D341Med (cell line): ENCODE measurements at places on chromosomes 6 and 20.
A peak's percentile ranks its signal among the peaks of the same experiment; 100 is the strongest.

DNA sequence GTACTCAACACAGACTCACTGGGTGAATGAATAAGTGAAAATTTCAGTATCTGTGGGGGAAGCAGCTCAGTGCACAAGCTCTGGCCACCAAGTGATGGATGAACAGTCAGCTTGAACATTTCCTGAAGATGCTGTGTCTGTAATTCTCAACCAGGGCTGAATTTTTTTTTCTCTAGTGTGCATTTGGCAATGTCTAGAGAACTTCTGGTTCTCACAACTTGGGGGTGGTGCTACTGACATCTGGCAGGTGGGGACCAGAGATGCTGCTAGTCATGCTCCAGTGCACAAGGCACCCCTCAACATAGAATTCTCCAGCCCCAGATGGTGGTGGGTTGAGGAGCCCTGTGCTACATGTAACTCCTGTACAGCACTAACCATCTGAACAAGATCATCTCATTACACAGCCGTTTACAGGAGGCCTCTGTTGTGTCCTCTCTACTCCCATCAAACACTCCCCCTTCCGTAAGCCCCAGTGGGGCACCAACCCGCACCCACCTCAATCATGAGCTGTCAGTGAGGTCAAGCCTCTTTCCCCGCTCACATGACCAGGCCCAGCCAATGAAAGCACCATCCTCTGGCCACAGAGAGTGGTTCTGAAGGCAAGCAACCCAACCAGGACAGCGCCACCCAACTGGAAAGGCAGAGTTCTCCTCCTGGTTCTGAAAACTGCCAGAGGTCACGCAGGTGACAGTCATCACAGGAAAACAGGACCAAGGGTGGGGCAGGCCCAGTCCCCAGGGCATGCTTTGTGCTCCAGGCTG lies 103.9 kb upstream of the PMEPA1 start:
- no peak for DNase-seq

DNA sequence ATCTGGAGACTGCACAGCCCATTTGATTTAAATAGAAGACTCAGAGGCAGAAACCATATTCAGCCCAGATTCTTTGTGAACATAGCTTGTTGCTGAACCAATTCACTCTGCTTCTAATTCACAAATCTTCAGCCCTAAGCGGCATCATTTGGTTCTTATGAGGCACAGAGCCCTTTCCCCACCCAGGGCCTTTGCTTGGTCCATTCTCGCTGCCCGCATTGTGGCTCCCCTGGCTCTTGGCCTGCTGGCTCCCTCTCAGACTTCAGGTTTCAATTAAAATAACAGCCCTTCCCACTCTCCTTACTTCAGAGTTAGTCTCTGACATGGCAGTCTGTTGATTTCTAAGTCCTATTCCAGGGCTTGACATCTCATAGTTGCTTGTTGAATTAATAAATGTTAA lies 9.4 kb upstream of the TMEM14A start:
- DNase-seq: no peak

GRCh38 chr6:36824253-36824652 lies 15.0 kb downstream of the CPNE5 start:
- no peak for DNase-seq

DNA sequence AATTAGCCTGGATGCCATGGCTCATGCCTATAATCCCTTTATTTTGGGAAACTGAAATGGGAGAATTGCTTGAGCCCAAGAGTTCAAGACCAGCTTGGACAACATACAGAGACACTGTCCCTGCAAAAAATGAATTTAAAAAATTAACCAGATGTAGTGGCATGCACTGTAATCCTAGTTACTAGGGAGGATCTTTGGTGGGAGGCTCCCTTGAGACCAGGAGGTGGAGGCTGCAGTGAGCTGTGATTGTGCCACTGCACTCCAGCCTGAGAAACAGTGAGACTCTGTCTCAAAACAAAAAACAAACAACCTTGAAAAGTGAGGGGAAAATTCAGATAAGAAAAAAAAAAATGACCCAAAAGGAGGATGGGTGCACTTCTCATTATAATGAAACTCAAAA lies 23.4 kb downstream of the CAP2 start:
- DNase-seq: no peak

DNA sequence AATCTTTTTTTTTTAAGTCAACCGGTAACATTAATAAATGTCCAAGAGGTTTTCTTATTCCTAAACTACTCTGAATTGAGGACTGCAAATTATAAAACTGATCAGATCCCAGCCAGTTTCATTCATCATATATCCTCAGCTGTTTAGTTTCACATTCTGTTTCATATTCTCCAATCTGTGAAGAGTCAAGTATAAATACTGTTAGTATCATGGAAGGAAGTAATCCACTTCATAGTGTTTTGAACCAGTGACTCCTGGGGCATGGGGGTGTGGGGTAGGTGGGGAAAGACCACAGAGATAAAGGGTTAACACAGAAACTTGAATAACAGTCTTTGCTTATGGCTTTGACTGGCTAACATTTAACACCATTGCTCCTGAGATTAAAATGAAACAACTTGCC lies 69.9 kb downstream of the FYN start:
- DNase-seq: no peak

- no peak for DNase-seq
These were observed 20.1 kb upstream of the SLC22A1 start for GRCh38 chr6:160101277-160102205.

DNA sequence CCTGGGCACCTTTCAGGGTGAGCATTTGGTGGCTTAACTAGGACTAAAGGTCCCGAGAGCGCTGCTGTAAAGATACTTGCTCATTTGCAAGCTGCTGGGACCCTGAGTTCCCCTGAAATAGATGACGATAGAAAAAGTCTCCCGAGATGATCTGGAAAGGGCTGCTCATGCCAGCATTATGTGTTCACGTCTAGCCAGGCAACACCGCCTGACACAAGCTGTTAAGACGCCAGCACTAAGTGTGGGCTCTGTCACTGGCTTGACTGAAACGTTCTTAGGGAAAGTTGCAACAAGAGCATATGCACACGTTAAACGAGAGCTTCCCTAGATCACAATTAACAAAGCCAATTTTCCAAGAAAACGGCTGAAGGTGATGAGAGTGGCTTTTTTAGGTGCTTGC lies 113.7 kb downstream of the SLC23A2 start:
- DNase-seq: no peak

- peak; percentile 56 for DNase-seq
These were observed 5.3 kb downstream of the OARD1 start for GRCh38 chr6:41066867-41067304.

DNA sequence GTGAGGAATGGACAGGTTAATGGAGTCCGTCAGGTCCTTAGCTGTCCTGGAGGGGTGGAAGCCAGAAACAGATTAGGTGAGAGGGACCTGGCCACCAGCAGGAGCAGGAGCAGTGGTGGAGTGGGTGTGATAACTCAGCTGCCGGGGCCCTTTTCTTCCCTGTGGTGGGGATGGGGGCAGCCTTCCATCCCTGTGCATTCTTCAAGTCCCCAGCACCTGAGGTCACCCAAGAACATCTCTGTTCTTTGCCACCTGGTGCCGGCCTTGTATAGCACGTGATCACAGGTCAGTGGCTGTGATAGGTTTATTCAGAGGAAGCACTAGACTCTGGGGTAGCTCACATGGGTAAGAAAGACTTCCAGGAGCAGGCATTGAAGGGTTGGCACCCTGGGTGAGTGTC lies 16.6 kb downstream of the ERGIC3 start:
- no peak for DNase-seq

DNA sequence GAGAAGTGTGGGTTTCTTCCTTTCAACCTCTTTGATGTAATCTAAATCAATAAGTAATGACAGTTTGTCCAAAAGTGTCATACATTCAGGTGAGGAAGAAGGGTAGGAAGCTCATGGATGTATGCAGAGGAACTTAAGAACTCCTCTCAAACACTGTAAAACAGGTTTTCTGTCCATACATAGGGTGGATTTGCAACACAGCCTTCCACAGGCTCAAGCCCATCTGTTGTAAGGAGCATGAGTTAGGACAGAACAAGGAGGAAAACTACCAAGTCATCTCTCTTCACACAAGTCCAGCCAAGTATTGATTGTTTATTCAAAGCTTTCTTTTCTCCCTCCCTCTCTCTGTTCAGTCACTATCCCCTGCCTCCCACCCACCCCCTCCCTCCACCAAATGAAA lies 49.0 kb upstream of the CDYL start:
- DNase-seq: no peak

DNA sequence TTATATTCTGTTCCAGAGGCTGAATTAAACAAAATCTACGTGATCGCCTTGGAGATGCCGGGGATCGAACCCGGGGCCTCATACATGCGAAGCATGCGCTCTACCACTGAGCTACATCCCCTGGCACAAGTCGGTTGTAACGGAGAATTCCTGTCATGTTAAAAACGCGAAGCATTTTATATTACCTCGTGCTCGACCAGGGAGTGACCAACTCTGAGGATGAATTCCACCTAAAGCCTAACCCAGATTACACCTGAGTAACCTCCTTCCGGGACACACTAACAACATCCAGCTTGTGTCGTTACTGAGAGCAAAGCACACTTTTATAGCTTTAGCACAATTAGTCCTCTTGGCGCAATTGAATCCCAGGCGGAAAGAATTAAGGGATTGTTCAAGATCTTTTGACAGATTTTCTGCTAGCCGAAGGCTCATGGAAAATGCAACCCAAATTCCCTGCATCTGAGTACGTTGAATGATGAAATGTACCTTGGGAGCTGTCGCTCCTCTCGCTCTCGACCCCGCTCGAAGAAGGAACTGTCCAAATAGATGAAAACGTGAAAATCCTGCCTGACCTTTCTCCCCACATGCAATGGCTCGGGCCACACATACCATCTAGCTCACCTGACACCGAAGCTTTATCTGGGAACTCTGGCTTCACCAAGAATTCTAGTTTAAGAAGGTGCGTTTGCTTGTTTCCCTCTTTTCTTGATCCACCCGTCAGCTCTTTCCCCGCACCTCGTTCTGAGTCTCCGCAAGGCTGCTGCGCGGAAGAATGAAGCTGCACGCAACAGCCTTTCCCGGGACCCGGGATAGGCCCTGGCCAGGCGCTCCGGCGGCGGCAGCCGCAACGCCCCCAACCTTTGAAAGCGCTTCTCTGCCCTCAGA lies 148.3 kb downstream of the GPX5 start:
- peak; percentile 70 for DNase-seq

GRCh38 chr6:111844376-111844775 lies 28.9 kb downstream of the FYN start:
- no peak for DNase-seq

DNA sequence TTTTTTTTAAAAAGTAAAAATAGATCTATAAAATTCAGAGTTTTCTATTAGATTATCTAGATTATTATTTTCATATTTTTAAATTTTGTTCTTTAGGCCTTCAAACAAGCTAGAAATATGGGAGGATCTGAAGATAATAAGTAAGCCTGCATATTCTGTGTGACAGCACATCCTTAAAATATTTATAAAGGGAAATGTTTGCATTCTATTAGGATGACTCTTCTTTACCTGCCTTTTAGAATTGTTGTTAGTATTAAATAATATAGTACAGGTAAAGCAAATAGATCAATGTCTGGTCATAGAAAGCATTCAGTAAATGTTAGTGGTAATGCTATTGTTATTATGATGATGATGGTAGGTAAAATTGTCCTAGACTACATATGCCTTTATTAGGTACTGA lies 17.4 kb downstream of the PEX3 start:
- no peak for DNase-seq

DNA sequence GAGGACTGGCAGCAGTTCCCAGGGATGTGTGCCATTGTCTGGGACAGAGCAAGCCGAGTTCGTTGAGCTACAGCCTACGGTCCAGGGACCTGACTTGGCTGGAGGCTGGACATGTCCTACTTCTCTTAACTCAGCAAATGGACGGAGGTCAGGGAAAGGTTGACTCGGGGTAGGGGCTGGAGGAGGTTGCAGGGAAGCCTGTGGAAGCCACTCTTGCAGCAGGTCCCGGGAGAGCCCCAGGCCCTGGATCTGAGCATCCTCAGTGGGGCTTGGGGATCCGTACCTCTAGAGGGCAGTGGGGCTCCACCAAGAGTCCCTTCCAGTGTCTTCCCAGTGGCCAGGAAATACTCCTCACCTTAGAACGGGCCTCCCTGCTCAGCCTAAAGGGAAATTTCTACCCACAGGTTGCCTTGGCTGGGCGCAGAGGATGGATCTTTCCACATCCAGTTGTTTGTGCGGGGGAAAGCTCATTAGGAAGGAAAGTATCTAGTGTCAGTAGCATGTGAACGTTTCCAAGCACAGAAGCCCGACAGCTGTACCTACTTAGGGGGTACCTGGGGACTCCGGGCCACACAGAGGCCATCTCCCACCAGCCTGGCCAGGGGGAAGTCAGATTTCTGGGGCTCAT lies 170.2 kb downstream of the NFATC2 start:
- peak; percentile 72 for DNase-seq

- no peak for DNase-seq
These were observed 32.4 kb downstream of the NFATC2 start for GRCh38 chr20:51510169-51510568.

GRCh38 chr6:135922174-135922573 lies 70.7 kb downstream of the PDE7B start:
- DNase-seq: no peak

GRCh38 chr6:133758815-133759335 lies 130.0 kb upstream of the TCF21 start:
- DNase-seq: no peak

GRCh38 chr20:467755-468154 lies 5.4 kb upstream of the TBC1D20 start:
- no peak for DNase-seq

DNA sequence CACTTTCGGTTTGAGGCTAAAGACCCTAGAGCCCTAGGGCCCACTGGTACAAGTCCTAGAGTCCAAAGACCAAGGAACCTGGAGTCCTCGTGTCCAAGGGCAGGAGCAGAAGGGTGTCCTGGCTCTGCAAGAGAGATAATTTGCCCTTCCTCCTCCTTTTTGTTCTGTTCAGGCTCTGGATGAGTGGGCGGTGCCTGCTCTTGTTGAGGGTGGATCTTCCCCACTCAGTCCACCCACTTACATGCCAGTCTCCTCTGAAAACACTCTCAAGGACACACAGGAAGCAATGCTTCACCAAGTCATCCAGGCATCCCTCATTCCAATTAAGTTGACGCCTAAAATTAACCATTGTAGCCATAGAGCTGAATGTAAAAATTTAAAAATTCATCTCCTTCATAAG lies 102.1 kb downstream of the UST start:
- DNase-seq: no peak
